Heart left ventricle (tissue), 16 donors: ENCODE measurements at places on chromosomes 2 and 18. TPM values are rescaled to one million over a fixed set of nuclear protein-coding genes. Genes with fewer than 3 reads are reported as not detected.

CHMP3 gene
- total RNA-seq = 156 TPM

DNA sequence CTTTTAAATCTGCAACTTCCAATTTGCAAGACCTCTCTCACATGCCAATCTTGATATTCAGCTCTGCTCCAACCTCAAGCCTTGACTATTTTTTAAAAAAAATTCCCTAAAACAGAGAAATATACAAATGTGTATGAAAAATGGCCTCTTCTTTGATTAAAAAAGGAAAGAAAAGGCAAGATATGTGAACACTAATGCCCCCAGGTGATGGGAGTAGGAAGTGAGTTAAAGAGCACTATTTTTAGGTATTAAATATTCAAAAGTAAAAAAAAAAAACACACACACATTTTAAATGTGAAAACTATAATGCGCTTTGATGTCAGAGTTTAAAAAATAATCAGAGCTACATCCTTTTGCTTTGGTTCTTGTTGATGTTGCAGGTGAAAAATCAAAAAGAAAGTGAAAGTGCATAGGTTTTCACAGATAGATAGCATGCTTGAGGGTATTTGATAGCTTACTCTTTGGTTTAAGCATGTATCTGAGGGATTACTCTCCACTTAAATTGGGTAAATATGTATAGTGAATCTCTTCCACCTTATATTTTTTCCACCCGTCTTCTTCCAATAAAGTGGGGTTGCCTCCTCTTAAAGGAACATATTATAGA is 406.0 kb upstream of the POU3F3 start:
- DNase-seq = no peak
- H3K27me3 ChIP-seq = no peaks in the 10 kb centered on the region
- H3K36me3 ChIP-seq = no peaks in the 10 kb centered on the region

GRCh38 chr2:239824866-239825704 is 200.1 kb downstream of the NDUFA10 start:
- no peaks in the 10 kb centered on the region for H3K4me1 ChIP-seq
- no peak overlapping the region for H3K4me3 ChIP-seq
- H3K36me3 ChIP-seq = no peaks in the 10 kb centered on the region
- H3K27me3 ChIP-seq = no peaks in the 10 kb centered on the region

DNA sequence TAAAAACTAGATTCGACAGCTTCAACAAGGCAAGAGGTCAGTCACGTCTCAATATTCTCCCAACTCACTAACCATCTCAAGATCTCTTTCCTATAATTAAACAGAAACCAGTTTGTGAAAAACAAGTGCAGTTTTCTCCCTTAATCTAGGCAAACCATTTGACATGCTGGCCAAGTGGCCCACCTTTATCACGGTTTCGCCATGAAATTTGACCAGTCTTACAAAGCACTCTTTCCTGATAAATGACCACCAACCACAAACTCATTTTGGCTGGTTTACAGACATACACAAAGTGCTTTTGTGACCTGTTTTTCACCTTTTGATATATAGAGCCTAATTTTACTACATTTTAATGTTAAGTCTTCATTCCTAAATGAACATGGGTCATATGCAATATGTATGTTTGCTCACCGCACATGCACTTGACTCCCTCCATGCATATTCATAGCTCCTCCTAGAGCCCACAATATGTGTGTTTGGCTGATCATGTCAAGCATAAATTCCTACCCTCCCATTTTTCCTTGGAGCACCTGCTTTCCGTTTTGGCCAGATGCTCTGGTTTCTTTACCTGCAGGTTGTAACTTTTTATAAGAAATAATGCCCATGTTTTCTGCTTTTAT is 385.1 kb downstream of the RAD51AP2 start:
- DNase-seq = no peak
- no peak overlapping the region for H3K4me3 ChIP-seq
- H3K27ac ChIP-seq = no peak overlapping the region
- H3K4me1 ChIP-seq = no peaks in the 10 kb centered on the region
